Epithelial cell of proximal tubule (primary cell): ENCODE measurements at places on chromosomes 3 and 15.

DNA sequence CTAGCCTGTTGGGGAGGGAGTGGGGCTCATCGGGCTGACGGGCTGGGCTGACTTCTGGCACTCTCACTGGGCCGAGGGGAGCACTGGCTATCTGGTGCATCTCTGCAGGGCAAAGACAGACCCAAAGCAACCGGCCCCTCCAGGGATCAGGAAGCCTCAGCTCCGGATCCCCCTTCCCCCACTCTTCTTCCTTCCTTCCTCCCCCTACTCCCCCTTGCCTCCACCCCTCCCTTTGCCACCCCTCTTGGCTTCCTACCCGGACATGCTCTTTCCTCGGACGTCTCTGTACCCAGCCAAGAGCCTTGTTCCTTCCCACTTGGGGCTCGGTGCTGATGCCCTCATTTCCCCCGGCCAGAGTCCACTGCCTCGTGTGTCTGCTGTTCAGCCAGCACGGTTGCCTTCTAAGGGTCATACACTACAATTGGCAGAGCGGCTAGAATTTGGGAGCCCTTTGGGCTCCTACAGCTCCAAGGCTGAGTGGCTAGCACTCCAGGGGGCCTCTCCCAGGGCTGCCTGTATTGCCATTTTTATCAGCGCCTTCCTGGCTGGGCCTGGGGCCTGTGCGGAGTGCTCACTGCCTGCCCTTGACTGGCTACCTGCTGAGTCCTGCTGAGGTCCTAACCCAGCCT is 10.9 kb downstream of the SEMA3F start:
- no peak for DNase-seq

- DNase-seq = no peak
Observed at GRCh38 chr3:160049565-160049964, 60.9 kb downstream of the IL12A start.

DNA sequence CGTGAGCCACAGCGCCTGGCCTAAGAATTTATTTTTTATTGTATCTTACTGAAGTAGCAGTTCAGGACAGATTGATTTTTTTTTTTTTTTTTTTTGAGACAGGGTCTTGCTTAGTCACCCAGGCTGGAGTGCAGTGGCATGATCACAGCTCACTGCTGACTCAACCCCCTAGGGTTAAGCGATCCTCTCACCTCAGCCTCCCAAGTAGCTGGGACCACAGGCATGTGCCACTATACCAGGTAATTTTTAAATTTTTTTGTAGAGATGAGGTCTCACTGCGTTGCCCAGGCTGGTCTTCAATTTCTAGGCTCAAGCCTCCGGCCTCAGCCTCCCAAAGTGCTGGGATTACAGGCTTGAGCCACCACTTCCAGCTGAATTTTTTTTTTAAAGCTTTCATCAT is 99.8 kb upstream of the HERC1 start:
- DNase-seq = no peak

- peak; percentile 13 for DNase-seq
Observed at GRCh38 chr3:117997201-117998049, 1037.2 kb downstream of the IGSF11 start.

GRCh38 chr15:77181305-77182074 is 110.6 kb upstream of the TSPAN3 start:
- DNase-seq = no peak

- DNase-seq = no peak
Observed at GRCh38 chr3:77014226-77014625, 25.7 kb upstream of the ROBO2 start.

DNA sequence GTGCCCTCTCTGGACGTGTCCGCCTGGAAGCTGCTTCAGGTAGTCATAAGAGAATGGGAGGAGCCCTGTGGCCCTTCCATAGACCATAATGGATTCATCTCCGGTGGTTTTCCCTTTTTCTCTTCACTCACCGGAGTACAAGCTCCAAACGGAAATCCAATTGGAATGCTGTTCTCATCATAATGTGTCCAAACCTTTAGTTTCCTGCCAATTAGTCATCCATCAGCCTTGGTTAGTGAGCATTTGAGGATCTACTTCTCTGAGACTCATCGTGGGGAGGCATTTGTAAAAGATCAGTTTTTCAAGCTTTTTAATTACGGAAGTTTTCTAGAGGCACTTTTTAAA is 34.9 kb downstream of the ABHD2 start:
- no peak for DNase-seq

DNA sequence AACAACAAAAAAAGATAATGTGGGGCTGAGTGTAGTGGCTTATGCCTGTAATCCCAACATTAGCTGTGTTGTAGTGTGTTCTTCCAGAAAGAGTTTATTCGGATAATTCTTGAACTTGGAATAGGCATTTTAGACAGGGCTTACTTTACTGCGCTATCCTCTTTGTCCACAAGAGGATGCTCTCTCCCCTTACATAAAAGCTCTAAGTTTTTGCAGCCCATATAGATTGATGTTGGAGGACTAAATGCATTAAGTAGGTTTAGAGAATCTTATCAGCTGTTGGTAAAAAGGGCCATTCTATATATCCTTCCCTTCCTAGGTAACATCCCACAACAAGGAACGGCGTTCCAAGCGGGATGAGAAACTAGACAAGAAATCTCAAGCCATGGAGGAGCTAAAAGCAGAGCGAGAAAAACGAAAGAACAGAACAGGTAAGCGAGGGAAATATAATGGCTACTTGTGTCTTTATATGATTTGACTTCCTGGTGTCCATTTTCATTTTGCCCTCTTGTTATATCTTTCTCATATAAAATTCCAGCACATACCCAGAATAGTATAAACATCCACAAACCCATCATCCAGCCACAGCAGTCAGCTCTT is 27.8 kb upstream of the ITPKA start:
- no peak for DNase-seq

- DNase-seq = no peak
Observed at GRCh38 chr15:91289324-91289723, 189.3 kb downstream of the SV2B start.

DNA sequence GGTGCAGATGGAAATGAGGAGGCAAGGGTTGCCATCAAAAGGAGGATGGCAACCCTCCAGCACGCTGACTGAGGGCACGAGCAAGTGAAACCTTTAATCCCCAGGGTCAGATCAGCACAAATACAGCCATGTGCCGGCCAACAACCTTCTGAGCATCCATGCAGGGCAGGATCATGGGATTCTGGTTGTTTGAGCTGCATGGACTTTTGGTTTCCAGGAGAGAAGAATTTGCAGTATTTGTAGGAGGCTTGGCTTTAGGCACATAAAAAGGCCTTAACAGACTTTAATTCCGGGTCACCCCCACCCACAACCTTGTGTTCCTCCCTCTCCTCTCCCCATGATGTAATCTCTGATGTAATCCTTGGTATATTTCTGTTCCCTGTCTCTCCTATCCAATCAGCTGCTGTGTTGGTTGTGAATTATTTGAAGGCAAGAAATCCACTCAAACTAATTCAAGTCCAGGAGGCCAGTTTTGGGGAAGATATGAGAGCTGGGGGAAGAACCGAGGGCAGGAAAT is 254.3 kb downstream of the SHQ1 start:
- no peak for DNase-seq

DNA sequence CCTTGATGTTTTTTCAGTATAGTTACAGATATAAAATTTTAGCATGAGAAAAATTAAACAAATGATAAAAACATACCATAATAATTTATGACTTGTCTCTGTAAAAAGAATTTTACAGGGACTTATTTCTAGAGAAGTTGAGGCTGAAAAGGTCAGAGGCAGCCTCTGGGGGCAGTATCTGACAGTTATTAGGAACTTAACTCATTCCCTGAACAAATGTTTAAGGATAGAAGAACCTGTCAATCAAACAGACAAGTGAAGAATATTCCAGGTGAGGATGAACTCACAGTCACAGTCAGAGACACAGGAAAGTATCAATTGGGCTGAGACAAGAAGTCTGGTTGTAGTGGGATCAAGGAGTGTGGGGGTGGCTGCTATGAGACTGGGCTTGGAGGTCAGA is 7.3 kb downstream of the MYLK start:
- DNase-seq = no peak

DNA sequence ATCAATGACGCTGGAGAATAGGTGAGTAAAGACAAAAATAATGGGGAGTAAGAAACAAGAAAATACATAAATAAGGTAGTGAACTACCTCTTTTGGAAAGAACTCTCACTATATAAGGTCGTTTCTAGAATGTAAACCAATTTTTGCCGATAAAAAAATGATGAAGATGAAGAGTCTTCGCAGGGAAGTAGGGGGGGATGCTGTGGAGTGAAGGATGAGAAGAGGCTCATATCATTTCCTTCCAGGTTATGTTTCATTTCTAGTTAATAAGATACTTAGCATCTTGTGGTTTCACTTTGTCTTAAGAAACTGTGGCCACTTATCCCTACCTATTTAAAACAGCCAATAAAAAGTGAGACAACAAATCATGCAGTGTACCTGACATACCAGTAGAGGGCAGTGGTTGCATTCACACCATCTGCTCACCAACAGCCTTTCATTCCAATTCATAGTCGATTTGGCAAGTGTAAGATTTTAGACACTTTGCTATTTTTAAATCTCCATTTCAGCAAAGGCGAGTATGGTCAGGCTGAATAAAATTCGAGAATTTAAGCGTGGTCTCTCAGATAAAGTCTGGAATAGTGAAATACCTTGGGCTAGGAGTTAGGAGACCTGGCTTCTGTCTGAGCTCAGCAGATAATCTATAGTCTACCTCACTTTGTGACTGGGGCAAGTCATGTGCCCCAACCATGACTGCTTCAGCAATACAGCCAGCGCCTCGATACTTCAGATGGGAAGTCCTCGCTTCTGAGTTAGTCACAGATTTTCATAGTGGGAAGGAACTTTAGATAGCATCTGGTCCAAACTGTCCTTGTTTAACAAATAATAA is 28.9 kb upstream of the ICE2 start:
- peak; percentile 26 for DNase-seq

GRCh38 chr3:2523281-2523836 is 424.7 kb downstream of the CNTN4 start:
- no peak for DNase-seq

DNA sequence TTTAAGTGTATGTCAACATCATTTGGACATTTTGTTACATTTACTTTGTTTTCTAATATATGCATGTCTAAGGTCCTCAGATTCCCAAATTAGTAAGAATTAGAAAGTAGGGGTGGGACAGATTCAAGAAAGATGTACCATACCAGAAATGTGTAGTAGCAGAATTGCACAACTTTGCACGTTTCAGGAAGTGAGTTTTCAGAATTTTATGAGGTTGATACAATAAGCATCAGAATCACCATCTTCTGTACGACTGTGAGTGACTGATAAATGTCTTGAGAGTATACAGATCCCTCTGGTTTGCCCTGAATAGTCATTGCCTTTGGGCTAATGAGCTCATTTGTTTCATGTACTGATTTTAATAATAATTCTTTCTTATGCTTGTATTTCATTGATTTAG is 9.3 kb downstream of the ARIH2 start:
- no peak for DNase-seq

DNA sequence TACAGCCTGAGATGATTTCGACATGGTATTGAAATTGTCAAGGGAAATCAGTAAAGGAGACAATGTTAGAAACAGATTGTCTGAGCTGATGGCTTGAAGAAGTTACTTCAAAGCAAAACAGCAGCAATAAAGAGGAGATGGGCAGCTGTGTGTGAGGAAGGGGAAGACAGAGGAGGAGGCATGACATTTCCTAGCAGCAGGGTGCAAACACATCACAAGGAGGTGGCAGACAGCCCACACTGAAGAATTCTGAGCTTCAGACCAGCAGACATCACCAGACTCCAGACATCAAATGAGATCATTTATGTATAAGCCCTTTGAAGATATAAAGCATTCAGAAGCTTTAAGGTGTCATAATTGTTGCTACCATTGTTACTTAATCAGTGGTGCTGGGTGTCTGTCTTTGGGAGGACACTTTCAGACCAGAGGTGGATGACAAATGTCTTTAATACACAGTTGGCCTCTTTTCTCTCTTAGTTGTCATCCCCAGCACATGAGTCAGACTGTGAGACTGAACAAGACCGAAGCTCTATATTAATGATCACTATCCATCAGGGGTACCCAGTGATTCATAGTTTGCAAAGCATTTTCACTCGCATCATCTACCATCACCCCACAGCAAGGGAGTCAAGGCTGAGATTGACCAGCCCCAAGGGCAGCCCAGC is 203.9 kb downstream of the MINAR1 start:
- DNase-seq = no peak

DNA sequence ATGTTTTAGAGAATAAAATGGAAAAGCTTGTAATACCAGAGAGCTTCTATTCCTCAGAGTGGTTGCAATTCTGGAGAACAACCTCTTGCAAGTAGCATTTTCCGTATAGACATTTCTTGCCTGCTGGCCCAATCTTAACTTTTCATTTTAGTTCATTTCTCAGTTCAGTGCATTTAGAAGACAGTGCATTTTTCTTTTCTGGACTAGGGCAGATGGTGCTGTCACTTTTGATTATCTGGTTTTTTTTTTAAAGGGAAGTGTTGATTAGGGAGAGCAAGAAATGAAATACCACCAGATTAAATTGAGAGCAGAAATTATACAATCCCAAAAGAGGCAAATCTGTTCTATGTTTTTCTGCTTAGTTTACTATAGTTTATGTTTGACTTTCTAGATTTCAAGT is 172.7 kb downstream of the GHSR start:
- DNase-seq = no peak

GRCh38 chr3:123718108-123718507 is 133.3 kb upstream of the HACD2 start:
- DNase-seq = no peak

- no peak for DNase-seq
Observed at GRCh38 chr3:113111011-113111707, 100.2 kb upstream of the BOC start.

DNA sequence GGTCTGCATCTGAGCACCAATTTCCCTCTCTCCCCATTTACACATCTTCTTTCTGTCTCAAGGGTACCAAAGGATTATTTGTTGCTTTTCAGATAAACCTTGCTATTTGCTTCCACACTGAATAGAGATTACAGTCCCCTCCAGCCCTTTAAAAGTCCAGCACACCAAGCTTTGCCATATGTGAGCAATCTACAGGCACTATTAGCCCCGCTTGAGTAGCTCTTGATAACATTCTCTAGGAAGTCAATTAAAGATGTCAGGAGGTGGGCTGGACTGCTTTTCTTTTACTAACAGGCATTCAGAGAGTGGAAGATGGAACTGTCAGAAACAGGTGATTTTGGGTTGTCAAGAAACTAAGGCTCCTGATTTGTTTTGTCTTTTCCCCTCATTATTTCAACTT is 417.0 kb downstream of the ROBO2 start:
- no peak for DNase-seq

DNA sequence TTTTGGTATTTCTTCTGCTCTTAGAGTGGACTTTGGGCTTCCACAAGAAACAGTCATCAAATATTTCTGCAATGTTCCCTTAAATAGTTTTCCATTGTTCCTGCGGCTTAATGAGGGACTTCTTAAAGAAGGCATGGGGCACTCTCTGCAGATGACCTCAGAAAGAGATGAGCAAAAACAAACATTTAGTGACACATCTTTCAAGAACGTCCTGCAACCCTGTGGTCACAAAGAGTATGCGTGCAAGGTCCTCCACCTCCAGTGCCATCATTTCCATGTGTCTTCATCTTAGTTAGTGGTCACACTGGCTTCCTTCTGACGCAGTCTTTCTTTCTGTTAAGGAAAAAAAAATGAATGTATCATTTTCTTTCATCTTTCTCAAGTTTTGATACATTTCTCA is 56.2 kb downstream of the GREM1 start:
- DNase-seq = no peak
